SJSA1 (cell line): ENCODE measurements at places on chromosomes 2 and 18. TPM values are rescaled to one million over a fixed set of nuclear protein-coding genes. Genes with fewer than 3 reads are reported as not detected.

- H3K4me3 ChIP-seq, result no peak overlapping the region
- H3K27me3 ChIP-seq, result no peaks in the 10 kb centered on the region
- no peaks in the 10 kb centered on the region for H3K36me3 ChIP-seq
- no peak for DNase-seq
These were observed 744.3 kb downstream of the RNF144A start for GRCh38 chr2:7661502-7661901.

The CHST9 gene
- total RNA-seq, result not detected in 2 replicates

- no peaks in the 10 kb centered on the region for H3K4me1 ChIP-seq
- no peak overlapping the region for H3K27ac ChIP-seq
- DNase-seq, result no peak
- no peaks in the 10 kb centered on the region for H3K27me3 ChIP-seq
These were observed 683.0 kb downstream of the SLC4A3 start for GRCh38 chr2:220310451-220310861.

The SH3BP4 gene
- total RNA-seq, result 78.6 and 117 TPM in 2 replicates

- H3K4me3 ChIP-seq, result no peak overlapping the region
- DNase-seq, result no peak
- H3K4me1 ChIP-seq, result no peaks in the 10 kb centered on the region
- H3K27me3 ChIP-seq, result peaks cover 6% of the 10 kb centered on the region; the same call in 1 of the 2 replicates
- no peak overlapping the region for H3K27ac ChIP-seq
- H3K36me3 ChIP-seq, result no peaks in the 10 kb centered on the region
These were observed 461.0 kb downstream of the DLGAP1 start for GRCh38 chr18:3993941-3994687.

GRCh38 chr18:32911660-32912284, 138.9 kb upstream of the KLHL14 start:
- H3K27ac ChIP-seq, result no peak overlapping the region
- no peak overlapping the region for H3K4me3 ChIP-seq
- no peaks in the 10 kb centered on the region for H3K27me3 ChIP-seq

The POTEJ gene
- total RNA-seq, result not detected in 2 replicates

DNA sequence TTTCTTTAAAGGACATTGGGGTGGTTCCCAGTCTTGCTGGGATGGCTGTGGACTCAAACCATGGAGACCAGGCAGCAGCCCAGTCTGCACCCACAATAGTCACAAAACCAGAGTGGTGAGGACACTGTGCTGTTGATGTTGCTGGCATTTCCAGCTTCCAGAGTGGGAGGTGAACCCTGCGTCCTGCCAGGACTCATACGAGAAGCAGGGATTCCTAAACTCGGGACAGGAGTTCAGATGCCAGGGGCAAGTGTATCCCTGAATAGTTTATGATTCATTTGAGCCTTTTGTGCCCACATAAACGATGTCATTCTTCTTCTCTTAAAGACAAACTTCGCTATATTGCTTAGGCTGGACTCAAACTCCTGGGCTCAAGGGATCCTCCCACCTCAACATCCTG, 62.8 kb downstream of the TCF7L1 start:
- no peak overlapping the region for H3K27ac ChIP-seq
- no peak for DNase-seq
- H3K4me3 ChIP-seq, result no peak overlapping the region
- H3K4me1 ChIP-seq, result no peaks in the 10 kb centered on the region

GRCh38 chr18:58850786-58851469, 13.7 kb upstream of the ZNF532 start:
- H3K27ac ChIP-seq, result peak overlapping the region; percentile 82
- H3K27me3 ChIP-seq, result no peaks in the 10 kb centered on the region
- H3K4me3 ChIP-seq, result no peak overlapping the region
- no peak for DNase-seq
- no peaks in the 10 kb centered on the region for H3K36me3 ChIP-seq

The ATP6V1C2 gene
- total RNA-seq, result 0.13 TPM in 1 of 2 replicates, not detected in the other

The TLK1 gene
- total RNA-seq, result 11.5 and 20.4 TPM in 2 replicates

The HTR2B gene
- total RNA-seq, result 0.21 TPM in 1 of 2 replicates, not detected in the other

The POTEC gene
- total RNA-seq, result not detected in 2 replicates

DNA sequence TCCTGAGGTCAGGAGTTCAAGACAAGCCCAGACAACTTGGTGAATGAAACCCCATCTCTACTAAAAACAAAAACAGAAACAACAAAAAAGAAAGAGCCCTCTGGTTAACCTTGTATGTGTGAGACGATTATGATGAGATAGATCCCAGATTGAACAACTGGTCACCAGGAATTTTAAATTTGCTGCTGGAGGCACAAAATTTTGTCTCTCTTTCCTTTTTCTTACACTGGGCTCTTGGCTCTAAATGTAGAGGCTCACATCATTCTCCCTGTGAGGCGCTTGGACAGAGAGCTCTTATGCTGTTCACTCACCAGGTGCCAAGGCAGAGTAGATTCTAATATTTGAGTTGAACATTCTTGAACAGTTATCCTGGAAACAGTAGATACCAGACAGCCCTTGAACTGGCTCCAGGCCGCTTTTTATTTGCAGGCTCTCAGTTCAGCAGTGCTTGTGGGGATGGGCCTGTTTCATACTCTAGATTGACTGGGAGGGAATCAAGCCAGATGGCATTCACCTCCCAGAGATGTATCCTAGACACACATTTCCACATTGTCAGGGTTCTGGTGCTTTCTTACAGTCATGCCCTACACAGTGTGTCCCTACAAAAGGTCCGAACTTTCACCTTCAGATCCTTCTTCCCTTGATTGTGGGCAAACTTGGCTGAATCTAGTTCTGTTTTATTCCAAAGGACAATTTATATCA, 1159.6 kb downstream of the RPIA start:
- no peak overlapping the region for H3K27ac ChIP-seq
- H3K36me3 ChIP-seq, result no peaks in the 10 kb centered on the region
- DNase-seq, result no peak
- no peak overlapping the region for H3K4me3 ChIP-seq
- no peaks in the 10 kb centered on the region for H3K4me1 ChIP-seq

- no peak overlapping the region for H3K27ac ChIP-seq
- H3K36me3 ChIP-seq, result peaks cover 44% of the 10 kb centered on the region
- no peak overlapping the region for H3K4me3 ChIP-seq
These were observed 12.9 kb downstream of the CRIM1 start for GRCh38 chr2:36368438-36368837.

DNA sequence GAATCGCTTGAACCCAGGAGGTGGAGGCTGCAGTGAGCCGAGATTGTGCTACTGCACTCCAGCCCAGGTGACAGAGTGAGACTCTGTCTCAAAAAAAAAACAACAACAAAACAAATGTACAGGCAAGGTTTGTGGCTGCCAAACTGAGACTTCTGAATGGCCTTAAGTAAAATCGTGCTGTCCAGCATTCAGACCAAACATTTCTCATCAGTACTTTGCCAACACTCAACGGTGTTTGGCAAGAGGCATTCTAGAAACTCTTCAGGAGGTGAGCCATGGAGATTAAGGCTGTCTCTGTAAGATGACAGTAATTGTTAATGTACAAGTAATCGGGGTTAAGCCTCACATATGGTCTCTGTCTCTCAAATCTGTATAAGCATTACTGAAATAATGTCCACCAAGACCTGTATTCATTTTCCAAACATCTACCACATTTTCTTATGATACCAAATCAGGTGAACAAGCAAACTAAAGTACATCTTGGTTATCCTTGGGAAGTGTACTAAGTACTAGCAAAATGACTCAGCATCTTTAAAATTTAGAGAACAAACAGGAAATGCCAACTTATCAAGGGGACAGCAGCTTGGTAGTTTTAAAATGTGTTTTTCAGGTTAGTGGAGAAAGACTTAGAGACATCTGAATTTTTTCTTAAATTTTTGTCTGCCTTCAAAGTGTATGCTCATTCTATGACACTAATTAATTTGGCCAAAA, 29.3 kb downstream of the SERPINE2 start:
- no peaks in the 10 kb centered on the region for H3K27me3 ChIP-seq
- H3K27ac ChIP-seq, result peak overlapping the region; percentile 48
- peaks cover 17% of the 10 kb centered on the region for H3K4me1 ChIP-seq
- DNase-seq, result peak; percentile 52

GRCh38 chr2:241248289-241248688, 59.8 kb downstream of the ANO7 start:
- H3K27ac ChIP-seq, result no peak overlapping the region
- no peaks in the 10 kb centered on the region for H3K4me1 ChIP-seq
- peaks cover 100% of the 10 kb centered on the region for H3K36me3 ChIP-seq
- no peak for DNase-seq

- no peak for DNase-seq
- H3K27ac ChIP-seq, result no peak overlapping the region
- H3K27me3 ChIP-seq, result no peaks in the 10 kb centered on the region
- no peaks in the 10 kb centered on the region for H3K36me3 ChIP-seq
- H3K4me3 ChIP-seq, result no peak overlapping the region
These were observed 72.5 kb upstream of the CYP1B1 start for GRCh38 chr2:38148501-38148900.

DNA sequence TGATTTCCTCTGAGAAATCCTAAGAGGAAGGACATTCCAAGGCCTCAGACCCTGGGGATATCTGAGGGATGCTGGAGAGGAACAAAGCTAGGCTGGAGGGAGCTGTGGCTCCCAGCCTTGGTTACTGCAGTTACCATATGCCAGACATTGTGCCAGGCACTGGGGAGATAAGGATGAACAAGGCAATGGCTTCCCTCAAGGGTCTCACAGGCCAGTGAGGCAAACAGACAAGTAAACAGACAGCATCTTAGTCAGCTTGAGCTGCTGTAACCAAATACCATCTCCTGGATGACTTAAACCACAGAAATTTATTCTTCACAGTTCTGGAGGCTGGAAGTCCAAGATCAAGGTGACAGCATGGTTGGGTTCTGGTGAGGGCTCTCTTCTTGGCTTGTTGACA, 91.8 kb downstream of the SKA1 start:
- DNase-seq, result no peak
- H3K4me3 ChIP-seq, result no peak overlapping the region
- no peaks in the 10 kb centered on the region for H3K4me1 ChIP-seq
- H3K36me3 ChIP-seq, result no peaks in the 10 kb centered on the region
- H3K27me3 ChIP-seq, result peaks cover 8% of the 10 kb centered on the region; the same call in 1 of the 2 replicates

GRCh38 chr18:3207565-3207964, 12.2 kb downstream of the MYOM1 start:
- no peak overlapping the region for H3K4me3 ChIP-seq
- DNase-seq, result no peak
- peaks cover 34% of the 10 kb centered on the region for H3K4me1 ChIP-seq
- H3K36me3 ChIP-seq, result no peaks in the 10 kb centered on the region

DNA sequence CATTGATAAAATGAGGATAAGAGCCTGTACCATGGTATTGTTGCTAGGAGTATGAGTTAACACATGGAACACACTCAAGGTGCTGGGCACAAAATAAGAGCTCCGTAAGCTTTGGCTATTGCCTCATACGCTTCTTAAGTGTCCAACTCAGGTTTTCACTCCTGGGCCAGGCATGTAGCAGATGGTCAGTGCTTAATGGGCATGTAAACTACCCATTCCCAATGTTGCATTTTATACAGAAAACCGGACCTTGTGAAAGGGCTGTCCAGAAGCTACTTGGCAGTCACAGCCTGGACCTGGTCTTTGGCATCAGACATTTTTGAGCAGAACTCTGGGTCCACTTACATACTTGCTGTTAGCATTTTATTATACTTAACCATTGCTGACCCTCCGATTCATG, 26.9 kb downstream of the MGAT5 start:
- H3K36me3 ChIP-seq, result no peaks in the 10 kb centered on the region
- no peaks in the 10 kb centered on the region for H3K27me3 ChIP-seq
- no peak overlapping the region for H3K4me3 ChIP-seq
- no peak for DNase-seq

DNA sequence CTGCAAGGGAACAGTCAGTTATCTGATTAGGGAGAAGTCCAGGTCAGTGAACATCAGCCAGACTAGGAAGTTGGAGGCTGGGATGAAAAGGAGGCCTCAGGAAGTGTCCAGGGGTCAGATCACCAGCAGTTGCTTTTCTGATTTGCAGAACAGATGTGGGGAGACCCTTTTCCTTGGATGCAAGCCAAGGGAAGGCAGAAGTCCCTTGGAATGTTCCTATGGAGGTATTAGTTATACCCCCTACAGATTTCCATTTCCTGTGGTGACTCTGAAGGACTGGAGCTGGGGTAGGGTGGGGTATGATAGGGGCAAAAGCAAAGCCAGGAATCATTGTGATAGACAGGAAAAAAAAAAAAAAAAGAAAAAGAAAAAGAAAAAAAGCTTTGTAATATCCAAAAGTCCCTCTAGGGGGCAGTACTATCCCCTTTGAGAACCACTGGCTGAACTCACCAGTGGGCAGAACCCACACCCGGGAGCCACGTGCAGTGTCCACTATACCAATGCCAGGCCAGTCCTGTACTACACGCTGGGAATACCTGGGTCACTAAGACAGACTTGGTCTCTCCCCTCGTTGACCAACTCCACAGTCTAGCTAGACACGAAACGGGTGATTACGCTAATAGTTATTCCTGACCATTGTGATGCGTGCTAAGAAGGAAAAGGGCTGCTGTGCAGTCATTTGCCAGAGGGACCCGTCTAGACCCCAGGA, 7.4 kb downstream of the DYSF start:
- peaks cover 35% of the 10 kb centered on the region for H3K4me1 ChIP-seq
- H3K36me3 ChIP-seq, result no peaks in the 10 kb centered on the region
- H3K4me3 ChIP-seq, result no peak overlapping the region
- H3K27ac ChIP-seq, result no peak overlapping the region
- DNase-seq, result peak; percentile 51

DNA sequence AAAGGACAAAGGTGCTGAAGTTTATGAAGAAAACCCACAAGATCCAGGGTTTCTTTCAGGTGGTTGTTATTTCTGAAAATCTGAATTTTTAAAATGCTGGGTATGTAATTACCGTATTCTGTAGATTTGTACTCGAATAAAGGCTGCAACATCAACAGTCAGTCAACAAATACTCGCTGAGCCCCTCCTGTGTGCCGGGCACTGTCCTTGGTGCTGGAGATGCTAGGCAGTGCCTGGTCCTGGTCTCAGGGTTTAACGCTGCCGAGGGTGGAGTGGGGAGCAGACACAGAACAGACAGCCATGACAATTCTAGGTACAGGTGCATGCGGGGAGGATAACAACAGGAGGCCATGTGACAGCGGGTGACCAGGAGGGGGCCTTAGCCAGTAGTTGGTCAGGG, 27.2 kb upstream of the PDIA6 start:
- no peak overlapping the region for H3K27ac ChIP-seq
- H3K36me3 ChIP-seq, result no peaks in the 10 kb centered on the region
- peaks cover 5% of the 10 kb centered on the region; the same call in 1 of the 2 replicates for H3K4me1 ChIP-seq
- H3K4me3 ChIP-seq, result no peak overlapping the region
- peaks cover 4% of the 10 kb centered on the region; the same call in 1 of the 2 replicates for H3K27me3 ChIP-seq

The HOXD9 gene
- total RNA-seq, result 1.8 TPM in 2 replicates

The MAL gene
- total RNA-seq, result not detected in 2 replicates

The PRKCE gene
- total RNA-seq, result 43.3 and 52.2 TPM in 2 replicates

The VIL1 gene
- total RNA-seq, result not detected in 2 replicates

- peak overlapping the region; percentile 96 for H3K27ac ChIP-seq
- H3K27me3 ChIP-seq, result no peaks in the 10 kb centered on the region
- H3K36me3 ChIP-seq, result no peaks in the 10 kb centered on the region
- no peak overlapping the region for H3K4me3 ChIP-seq
- DNase-seq, result peak; percentile 88
These were observed 17.5 kb upstream of the CDC42EP3 start for GRCh38 chr2:37688771-37689468.

- peaks cover 20% of the 10 kb centered on the region for H3K4me1 ChIP-seq
- H3K4me3 ChIP-seq, result no peak overlapping the region
- peaks cover 6% of the 10 kb centered on the region for H3K36me3 ChIP-seq
- no peaks in the 10 kb centered on the region for H3K27me3 ChIP-seq
- H3K27ac ChIP-seq, result no peak overlapping the region
- no peak for DNase-seq
These were observed 10.4 kb downstream of the ADCY3 start for GRCh38 chr2:24909555-24910177.
